ENCODE measurements at places on chromosomes 11 and 22.
A peak's percentile ranks its signal among the peaks of the same experiment; 100 is the strongest.

DNA sequence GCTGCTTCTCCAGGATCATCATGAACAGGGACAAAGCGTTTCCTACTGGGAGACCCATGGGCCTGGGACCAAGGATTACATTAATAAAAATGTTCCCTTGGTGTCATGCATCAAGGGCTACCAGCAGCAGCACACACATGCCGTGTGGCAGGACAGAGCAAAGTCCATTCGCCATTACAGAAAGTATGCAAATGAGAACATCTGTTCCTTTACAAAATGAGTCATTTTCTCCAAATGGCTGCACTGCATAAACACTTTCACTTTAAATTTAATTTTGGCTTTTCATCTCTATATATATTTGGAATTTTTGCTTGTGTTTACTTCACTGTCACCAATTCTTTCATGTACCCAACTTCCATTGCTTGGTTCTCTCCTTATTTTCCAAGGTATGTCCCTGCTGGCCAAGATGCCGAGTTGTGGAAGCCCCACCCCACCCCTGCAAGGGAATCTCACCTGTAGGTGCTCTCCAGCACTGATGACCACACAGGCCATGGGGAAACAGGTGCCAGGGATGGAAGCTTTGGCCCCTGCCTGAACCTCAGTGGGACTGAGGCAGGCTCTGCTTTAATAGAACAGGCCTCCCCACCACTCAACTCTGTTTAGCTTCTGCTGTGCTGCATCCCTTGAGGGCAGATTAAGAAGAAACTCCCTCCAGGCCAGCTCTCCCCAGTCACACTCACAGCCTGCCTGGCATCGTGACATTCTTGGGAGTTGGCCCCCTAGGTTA, 15.6 kb upstream of the GNAZ start:
- no peak for DNase-seq

GRCh38 chr11:10294290-10294953, 403 bp upstream of the SBF2 start:
- DNase-seq: no peak

DNA sequence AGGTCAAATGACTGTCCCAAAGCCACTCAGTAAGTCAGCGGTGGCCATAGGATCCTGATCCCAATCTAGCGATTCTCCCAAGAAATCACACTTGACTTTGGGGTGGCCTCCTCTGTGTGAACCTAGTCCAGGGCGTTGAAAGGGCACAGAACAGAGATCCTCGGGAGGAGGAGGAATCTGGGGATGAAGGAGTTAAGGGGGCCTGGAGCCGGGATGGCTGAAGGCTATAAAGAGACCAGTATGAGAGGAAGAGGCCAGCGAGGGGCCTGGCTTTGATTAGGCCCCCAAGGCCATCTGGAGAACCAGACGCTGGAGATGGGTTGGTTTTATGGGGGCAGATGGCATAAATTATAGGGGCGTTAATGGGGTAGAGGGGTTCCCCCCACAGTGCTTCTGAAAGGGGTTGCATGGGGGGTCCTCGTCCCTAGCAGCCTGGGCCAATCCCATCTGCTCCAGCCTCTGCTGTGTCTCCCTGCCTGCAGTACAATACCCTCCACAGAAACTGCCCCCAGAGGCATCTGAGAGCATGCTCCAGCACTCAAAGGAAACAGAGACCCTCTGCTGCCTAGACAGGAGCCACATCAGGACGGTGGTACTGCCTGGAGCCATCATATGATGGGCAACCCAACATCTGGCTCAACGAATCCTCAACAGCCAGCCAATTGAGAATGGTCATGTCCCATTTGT, 35.2 kb upstream of the TRIM29 start:
- DNase-seq: no peak

DNA sequence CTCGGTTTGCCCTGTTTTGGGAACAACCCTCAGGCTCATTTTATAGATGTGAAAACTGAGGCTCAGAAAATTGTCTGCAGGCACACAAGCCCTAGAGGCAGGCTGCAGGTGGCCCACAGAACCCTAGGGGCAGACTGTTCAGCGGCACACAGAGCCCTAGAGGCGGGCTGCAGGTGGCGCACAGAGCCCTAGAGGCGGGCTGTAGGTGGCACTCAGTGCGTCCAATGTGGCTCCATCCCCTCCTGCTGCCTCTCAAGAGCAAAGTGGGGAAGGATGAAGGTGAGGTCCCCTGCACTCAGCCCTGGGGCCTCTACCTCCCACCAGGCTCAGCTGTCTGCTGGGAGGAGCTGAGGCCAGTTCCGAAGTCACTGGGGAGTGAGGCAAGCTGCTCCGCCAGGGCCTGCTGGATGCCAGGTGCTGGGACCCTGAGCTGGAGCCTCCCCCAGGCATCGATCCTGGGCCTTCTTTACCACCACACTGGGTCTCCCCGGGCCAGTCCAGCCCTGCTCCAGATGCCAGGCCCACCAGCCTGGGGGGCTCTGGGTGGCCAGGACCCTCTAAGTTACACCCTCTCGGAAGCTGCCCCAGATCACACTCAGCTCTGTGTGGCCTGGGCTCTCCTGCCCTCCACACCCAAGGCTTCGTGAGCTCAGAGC, 2.3 kb downstream of the ACY3 start:
- DNase-seq: peak; percentile 37

GRCh38 chr11:61152816-61153592, 8.2 kb downstream of the VPS37C start:
- DNase-seq: no peak

DNA sequence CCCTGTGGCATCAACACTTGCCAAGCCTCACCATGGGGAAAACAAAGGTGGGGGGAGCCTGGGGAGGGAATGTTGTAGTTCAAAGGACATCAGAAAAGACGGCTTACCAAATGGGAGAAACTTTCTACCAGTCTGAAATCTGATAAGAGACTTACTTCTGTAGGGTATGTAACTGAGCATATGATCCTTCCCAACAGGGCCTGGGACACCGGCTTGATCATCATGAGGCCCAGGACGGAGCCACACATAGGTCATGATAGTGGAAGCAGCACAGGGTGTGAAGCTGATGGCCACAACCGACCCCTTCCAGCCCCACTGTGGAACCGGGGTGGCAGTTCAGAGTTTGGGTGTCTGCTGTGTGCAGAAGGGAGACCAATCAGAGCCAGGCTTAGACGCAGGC, 51.1 kb downstream of the MICAL3 start:
- DNase-seq: no peak

DNA sequence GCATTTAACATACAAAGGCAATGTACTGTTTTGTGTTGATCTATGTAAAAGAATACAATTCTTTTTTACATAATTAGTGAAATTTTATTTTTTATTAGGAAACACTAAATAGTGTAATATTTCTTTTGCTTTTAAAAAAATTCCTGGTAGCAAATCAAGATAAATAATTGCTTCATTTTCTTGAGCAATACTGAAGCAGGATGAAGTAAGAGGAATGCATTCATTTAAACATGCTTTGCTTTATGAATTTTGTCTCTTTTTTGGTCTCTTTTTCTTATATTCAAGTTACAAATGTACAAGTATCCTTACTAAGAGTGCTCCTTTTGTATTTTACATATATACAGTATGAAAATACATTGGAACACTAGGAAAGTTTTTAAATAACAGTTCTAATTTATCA, 144.4 kb upstream of the TEAD1 start:
- DNase-seq: no peak

DNA sequence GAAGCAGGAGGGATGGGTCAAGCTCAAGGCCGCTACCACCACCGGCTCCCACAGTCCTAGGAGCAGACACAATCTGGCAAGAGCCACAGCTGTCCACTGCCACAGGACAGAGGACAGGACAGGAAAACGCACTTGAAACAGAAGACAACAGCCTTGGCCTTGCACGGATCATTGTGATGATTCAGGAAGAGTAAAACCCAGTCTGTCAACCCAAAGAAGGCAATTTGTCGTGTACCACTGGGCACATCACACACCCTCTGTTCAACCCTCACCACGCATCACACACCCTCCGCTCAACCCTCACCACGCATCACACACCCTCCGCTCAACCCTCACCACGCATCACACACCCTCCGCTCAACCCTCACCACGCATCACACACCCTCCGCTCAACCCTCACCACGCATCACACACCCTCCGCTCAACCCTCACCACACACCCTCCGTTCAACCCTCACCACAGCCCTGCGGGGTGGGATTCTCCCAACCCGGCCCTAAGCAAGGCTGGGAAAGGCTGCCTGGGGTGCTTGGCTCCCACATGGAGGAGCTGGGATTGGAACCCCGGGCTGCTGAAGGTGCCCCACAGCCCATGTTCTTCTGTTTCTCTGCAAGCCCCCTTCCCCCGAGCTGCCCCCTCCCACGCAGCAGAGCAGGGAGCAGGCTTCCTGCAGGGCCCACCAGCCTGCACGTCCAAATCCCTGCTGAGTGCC, 11.3 kb upstream of the CDC42BPG start:
- DNase-seq: no peak

DNA sequence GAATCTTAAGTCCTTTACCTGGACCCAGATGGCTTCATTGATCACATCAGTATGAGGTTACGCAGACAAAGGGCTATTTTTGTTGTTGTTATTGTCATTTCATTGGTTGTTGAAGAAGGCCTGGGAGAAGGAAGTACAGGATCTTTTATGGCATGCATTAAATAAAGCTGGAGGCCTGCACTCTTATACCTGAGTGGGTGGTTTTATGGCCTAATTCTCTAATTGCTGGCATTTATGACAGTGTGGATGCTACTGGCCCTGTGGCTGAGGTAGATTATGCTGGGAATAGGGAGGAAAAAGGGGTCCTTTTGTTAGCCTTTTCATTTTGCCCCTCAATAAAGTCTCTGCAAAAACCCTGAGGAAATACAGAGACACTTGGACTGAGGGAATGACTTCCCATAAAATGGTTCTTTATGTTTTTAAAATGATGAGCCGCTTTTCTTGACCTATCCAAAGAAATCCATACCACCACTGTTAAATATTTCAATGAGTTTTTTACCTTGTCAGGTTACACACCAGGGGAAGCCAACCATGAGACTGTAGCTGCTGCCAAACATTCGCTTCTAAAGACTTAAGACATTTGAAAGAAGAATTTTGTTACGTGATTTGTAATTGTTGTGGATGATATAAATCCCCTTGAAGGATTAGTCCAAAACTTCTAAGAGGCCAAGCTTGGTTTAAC, 6.8 kb downstream of the KMT2A start:
- DNase-seq: no peak

- DNase-seq: no peak
Observed at GRCh38 chr11:94717667-94718066, 50.5 kb upstream of the AMOTL1 start.

GRCh38 chr11:33885338-33886005, 6.4 kb downstream of the LMO2 start:
- no peak for DNase-seq

GRCh38 chr11:130473056-130473794, 24.8 kb downstream of the ADAMTS15 start:
- DNase-seq: no peak

- no peak for DNase-seq
Observed at GRCh38 chr11:57325735-57326048, 940 bp upstream of the TNKS1BP1 start.

- no peak for DNase-seq
Observed at GRCh38 chr11:70747921-70748320, 349.6 kb downstream of the CTTN start.

DNA sequence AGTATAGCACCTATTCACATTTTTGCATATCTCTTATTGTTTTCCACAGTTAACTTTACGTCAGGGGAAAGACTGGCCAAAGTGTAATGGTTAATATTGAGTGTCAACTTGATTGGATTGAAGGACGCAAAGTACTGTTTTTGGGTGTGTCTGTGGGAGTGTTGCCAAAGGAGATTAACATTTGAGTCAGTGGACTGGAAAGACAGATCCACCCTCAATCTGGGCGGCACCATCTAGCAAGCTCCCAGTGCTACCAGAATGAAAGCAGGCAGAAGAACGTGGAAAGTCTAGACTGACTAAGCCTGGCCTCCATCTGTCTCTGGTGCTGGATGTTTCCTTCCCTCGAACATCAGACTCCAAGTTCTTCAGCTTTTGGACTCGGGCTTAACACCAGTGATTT, 1900.7 kb upstream of the RAG2 start:
- no peak for DNase-seq

GRCh38 chr22:46148816-46149511, 1.4 kb upstream of the PPARA start:
- no peak for DNase-seq

GRCh38 chr11:61827571-61828378, at the start of gene FADS2:
TSS of gene FADS2 (plus strand) at chr11:61828300. CDS start at chr11:61828391, 91 bp downstream.
- DNase-seq: no peak

- no peak for DNase-seq
Observed at GRCh38 chr22:42880815-42881214, 23.7 kb upstream of the ARFGAP3 start.

GRCh38 chr22:39254789-39255298, 10.1 kb upstream of the PDGFB start:
- no peak for DNase-seq

DNA sequence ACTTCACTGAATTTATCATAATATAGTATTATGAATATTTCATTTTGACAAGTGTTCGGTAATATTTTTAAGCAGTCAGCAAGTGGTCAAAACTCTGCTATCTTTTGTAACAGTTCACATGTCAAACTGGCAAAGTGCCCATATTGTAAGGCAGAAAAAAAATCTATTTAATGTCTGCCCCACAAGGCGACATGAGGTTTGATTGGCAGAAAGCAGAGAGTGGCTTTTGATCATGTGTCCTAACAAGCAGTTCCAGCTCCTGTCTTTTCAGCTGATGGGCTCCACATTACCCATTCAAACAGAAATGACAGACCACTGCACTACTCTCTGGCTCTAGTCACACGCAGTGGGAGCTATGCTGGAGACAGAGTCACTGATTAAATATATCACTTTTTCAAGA, 59.0 kb downstream of the SOX6 start:
- DNase-seq: no peak

- peak; percentile 37 for DNase-seq
Observed at GRCh38 chr11:43579171-43579918, 101.2 kb upstream of the HSD17B12 start.

GRCh38 chr11:7573193-7573557, 59.4 kb downstream of the PPFIBP2 start:
- no peak for DNase-seq

- DNase-seq: no peak
Observed at GRCh38 chr11:128341280-128342248, 245.8 kb downstream of the ETS1 start.

- DNase-seq: no peak
Observed at GRCh38 chr11:88553204-88553603, 215.7 kb upstream of the CTSC start.

- DNase-seq: no peak
Observed at GRCh38 chr22:17152971-17153370, 6.1 kb downstream of the HDHD5 start.

Data from stimulated activated CD4-positive, alpha-beta T cell treated with anti-CD3 and anti-CD28 coated beads, Interleukin-1b, Interleukin-23, amount 100 ng/mL, for 24 hours (primary cell).